ENCODE measurements at places on chromosomes 1 and 21.

- no peak for DNase-seq
Observed at GRCh38 chr1:147241934-147242448, 493 bp upstream of the CHD1L start.

DNA sequence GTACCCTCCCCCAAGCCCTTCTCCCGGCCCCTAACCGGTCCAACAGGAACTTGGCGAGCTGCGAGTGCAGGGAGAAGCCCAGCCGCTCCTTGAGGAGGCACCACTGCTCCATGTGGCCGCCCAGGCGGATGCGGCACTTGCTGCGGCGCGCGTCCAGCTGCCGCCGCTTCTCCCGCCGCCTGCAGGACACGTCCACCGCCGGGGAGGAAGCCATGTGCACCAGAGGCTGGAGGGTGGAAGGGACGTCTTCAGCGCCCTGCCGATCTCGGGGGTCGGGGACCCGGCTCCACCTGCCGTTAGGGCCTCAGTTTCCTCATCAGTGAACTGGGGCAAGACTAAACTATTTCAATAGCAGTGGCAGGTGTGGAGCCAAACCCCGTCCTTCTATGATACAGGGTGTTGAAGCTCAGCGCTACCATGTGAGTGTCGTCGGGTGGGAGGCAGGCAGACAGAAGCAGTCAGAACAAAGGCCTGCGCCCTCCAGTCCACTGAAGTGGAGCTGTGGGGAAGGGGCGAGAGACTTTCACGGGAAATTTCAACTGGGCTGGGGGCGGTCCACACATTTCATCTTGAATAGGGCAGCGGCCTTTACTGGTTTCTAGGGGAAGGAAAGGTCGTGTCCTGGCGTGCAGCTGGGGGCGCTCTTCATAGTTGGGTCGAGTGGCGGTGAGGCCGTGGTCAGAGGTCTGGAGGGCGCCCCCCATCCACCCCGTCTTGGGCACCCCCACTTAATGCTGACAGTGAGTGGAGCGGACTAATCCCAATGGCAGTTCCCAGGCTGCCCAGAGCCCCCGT, 592 bp downstream of the ZNF692 start:
- peak; percentile 93 for DNase-seq

DNA sequence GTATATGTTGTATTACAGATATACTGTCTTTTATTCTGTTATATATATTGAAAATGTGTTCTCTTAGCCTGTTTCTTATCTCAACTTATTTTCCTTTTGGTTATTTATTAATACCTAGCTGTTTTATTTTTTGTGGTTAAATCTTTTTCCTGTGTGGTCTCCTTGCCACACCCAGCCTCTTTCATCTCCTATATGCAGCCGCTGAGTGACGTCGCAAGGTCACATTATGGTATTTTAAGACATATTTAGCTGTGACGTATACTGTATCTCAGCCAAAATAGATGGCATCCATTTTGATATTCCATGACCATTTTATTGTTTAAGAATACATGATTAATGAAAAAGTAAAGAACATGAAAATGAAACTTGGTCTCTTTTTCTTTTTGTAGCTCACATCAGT, 29.1 kb downstream of the CENPF start:
- DNase-seq: no peak

GRCh38 chr1:222570837-222571236, 18.9 kb downstream of the TAF1A start:
- DNase-seq: no peak

DNA sequence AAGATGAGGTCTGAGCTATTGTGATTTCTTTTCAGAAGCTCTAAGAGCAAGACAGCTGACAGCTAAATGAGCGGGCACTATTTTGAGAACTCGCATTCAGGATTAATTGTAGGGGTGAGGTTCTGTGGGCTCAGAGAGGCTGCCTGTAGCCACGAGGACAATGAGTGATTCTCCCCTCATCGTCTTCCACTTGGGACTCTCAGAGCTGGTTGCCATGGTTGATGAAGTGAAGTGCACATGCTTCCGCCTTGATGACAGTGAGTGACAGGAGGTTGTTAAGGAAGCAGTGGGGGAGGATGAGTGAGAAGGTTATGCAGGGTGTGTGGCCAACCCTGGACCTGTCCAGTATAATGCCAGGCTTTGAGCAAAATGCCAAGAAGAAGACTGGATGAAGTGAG, 341.7 kb downstream of the PCP4 start:
- DNase-seq: no peak

DNA sequence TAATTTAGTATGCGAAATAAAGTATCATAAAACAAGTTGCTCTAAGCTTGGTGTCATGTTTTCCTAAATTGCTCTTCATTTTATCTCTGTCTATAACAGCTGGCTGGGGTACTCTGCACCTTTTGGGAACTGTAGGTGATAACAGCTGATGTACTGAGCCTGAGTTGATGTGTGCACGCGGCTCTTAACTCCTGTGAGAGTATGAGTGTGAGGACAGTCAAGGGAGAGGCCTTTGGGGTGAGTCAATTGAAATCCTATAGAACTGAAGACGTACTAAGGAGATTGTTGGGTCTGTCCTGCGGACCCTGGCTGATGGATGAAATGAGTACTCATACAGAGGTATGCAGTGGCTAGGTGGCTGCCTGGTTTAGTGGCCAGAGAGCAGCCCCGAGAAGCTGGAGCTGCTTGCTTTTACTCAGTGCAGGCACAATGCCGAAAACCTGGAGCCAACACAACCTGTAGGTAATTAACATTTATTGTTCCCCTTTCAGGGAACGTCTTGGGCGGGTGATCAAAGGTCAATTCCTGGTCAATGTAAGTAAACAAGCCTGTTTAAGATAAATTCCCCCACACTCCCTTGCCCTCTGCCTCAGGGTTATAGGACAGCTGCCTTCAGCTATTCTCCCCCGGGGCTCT, 188.5 kb downstream of the PRDM2 start:
- DNase-seq: no peak

DNA sequence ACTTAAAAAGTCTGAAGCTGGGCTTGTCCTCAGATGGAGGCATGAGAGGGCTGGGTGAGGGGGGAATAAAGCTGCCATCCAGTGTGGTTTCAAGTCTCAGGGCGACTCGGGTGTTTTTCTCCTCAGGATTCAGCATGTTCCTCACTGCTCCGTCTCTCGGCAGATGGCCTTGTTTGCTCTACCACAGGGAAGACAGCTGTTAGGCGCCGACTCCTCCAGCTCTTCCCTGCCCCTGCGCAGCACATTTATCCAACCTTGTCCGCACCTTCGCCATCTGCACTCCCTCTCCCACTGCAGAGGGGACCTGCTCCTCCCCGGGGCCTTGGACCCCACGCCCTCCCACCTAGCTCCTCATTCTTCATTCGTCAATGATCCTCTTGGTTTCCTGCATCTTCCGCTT, 16.6 kb upstream of the S100A11 start:
- DNase-seq: peak; percentile 76

DNA sequence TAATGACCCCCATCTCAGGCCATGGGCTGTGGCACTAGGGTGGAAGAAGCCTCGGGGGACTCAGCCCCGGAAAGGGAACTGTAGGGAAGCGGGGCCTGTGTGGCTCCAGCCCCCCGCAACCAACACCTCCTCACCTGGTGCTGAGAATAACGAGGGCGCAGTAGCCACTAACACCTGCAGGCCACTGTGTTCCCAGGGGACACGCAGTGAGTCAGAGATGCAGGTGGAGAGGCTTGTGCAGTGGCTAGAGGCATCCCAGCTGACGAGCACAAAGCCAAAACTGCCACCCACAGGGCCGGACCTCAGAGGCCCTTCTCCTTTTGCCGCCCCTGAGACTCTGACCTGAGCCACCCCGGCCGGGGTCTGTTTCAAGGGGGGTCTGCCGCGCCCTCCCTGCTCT, 33.5 kb upstream of the CCDC27 start:
- DNase-seq: no peak

DNA sequence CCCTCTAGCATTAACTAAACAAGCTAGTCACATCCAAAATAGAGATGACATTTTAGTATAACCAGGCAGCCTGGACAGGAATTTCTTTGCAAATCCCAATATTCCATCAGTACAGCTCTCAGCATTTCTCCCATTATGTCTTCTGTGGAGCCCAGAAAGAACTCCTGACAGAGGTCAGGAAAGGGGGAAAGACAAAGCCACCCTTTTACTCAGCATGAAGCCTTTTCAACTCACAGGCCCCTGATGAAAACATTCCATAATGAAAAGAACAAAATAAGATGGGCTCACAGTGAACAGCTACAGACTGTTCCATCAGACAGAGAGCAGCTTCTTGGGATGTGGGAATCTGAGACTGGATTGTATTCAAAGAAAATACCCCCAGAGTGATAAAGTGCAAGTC, 80.6 kb downstream of the TEX35 start:
- DNase-seq: no peak

GRCh38 chr21:44576025-44576420, 2.5 kb downstream of the KRTAP10-4 start:
- DNase-seq: no peak

GRCh38 chr1:194477908-194478307, 1291.5 kb upstream of the B3GALT2 start:
- no peak for DNase-seq

DNA sequence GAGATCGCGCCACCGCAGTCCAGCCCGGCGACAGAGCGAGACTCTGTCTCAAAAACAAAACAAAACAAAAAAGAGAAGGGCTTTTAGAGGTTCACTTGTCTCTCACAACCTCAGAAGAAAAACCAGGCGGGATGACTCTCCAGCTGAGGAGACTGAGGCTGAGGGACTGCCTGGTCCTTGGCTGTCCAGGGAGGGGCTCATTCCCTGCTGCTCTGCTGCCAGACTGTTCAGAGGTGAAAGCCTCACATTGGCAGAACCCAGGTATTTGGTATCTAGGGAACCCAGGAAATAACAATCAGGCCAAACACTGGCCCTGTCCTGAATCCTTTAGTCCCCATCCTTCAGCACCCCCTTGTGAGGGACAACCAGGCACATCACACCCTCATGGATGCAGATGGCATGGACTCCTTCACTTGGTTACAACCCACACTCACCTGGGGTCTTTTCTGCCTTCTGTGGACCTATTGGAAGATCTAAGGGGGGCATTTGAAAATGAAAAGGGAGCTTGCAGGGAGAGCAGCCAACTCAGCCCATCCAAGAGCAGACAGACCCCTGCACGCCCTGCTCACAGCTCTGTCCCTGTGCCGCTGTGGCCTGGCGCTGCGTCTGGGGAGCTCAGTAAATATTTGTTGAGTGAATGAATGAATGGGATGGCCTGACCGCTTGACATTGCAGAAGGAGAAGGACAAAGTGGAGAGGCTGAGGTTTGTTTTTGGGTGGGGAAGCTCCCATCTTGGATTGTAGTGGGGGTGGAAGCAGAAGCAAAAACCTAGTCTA, 33.4 kb downstream of the CD247 start:
- DNase-seq: no peak

DNA sequence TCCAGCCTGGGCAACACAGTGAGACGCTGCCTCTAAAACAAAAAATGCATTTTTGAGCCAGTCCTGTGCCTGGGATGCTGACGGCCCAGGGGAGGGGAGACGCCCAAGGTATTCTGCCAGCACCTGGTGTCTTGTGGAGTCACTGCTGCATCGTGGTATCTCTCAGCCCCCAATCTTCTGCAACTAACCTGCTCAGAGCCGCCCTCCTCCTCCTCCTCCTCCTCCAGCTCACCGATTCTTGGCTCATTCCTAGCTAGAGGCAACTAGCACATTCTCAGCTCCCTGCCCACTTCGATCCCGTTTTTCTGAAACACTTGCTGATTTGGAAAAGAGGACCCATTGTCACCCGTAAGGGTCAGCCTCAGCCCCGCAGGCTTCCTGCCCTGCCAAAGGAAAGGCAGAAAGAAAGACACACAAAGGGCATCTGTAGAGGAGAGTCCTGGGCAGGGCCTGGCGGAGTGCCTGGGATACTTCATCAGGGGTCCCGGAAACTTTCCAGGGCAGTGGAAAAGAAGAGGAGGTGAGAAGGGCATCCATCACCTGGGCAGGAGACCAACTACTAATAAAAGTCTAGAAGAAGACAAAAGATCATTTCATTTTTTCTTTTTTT, 20.7 kb downstream of the GPR157 start:
- DNase-seq: no peak

DNA sequence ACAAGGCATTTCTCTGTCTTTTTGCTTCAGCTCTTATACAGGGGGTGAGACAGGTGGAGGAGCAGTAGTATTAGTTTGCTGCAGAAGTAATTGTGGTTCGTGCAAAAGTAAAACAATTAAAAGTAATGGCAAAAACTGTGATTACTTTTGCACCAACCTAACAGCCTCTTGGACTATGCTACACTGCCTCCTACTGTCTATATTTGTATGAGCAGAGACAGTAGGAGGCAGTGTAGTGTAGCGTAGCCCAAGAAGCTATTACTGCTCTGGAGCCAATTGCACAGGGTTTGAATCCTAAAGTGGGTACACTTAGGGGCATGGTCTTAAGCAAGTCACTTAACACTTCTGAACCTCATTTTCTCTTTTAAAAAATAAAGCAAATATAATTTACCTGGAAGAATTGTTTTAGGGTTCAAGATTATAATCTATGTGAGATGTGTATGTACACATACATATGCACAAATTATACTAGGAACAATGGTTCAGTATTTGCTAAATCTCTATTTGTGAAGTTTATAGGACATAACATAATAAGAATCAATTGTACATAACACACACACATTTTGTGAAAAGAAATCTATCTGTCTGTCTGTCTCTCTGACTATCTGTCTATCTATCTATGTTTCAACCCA, 103.8 kb downstream of the BRINP3 start:
- peak; percentile 57 for DNase-seq

DNA sequence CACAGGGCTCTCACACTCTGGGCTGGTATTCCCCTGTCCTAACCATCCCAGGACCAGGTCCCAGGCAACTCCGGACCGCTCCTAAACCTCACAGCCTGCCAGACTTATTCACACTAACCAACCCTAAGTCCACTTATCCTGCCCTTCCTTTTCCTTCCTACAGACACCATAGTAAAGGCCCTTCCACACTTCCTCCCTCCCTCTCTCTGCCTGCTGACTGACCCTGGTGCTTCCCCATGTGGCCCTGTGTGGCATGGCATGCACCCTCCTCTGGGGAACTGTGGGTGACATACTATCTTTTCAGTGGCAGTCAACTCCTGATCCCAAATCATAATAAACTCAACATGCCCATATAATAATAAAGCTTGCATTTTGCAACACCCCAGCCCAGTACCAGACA, 155.1 kb upstream of the DNAH14 start:
- peak; percentile 24 for DNase-seq

DNA sequence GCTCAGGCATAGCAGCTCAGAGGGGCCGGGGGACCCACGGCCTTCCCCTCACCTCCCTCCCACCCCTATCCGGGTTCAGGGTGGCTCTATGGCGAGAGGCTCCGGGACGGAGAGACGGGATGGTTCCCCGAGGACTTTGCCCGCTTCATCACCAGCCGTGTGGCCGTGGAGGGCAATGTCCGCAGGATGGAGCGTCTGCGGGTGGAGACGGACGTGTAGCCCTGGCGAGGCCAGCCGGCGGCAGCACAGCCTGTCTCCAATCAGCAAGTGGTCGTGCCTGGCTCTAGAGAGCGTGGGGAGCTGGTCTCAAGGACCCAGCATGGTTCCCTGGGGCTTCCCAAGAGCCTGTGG, 25.9 kb downstream of the ARHGEF16 start:
- no peak for DNase-seq

GRCh38 chr1:29793101-29793546, 556.8 kb downstream of the PTPRU start:
- peak; percentile 78 for DNase-seq

All from DMS53 (cell line).